Activated CD4-positive, alpha-beta T cell treated with anti-CD3 and anti-CD28 coated beads, Interleukin-2, amount 50 U/mL, for 48 hours (primary cell): ENCODE measurements at places on chromosomes 2 and 18.

DNA sequence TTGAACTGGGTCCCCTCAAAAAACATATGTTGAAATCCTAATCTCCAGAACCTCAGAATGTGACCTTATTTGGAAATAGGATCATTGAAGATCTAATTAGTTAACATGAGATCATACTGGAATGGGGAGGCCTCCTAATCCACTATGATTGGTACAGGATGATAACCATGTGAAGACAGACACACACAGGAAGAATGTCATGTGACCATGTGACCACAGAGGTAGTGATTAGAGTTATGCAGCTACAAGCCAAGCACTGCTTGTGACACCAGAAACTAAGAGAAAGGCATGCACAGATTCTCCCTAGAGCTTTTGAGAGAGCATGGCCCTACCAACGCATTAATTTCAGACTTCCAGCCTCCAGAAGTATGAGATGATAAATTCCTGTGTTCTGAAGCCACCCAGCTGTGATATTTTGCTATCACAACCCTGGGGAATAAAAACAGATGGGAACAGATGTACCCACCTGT lies 47.0 kb upstream of the TGIF1 start:
- no peak for DNase-seq

DNA sequence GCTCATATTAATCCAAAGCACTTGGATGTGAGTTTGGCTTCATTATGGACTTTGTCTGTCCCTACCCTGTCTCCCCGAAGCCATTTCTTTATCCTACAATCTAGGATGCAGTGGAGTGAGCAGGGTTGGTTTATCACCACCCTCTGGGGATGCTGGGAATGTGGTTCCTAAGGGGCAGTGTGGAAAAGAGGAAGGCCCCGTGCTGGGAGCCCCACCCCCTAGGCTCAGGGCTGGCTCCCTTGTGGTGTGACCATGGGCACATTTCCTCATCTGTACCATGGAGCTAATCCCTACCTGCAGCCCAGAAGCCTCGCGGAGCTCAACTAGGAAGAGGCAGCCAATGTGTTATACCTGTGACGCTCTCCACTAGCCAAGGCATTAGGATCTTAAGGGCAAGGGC lies 92.5 kb downstream of the TGOLN2 start:
- DNase-seq, result no peak

DNA sequence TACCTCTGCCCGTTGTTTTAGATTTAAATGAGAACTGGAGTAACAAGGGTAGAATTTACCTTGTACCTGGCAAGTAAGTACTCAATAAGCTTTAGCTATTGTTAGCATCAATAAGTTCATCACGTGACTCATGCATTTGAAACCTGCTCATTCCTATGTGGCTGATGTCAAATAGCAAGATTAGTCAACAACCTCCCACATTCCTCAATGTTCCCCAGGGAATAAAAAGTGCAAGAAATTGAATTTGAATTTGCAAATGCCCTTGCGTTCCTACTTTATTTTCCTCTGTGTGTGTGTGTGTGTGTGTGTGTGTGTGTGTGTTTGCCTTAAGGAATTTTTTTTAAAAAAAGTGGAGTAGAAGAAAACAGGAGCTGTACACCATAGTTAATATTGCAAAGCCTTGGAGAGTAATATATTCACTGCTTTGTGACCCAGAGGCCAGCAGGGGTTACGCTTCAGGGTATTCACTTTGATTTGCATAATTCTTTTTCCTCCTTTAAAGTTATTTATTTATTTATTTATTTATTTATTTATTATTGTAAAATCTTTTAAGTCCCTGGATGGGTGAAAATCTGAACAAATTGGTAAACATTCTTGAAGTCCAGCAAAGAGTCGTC lies 43.9 kb upstream of the DNAH7 start:
- DNase-seq, result no peak

- DNase-seq, result no peak
These were observed 30.9 kb downstream of the HAUS1 start for GRCh38 chr18:46134920-46135675.

DNA sequence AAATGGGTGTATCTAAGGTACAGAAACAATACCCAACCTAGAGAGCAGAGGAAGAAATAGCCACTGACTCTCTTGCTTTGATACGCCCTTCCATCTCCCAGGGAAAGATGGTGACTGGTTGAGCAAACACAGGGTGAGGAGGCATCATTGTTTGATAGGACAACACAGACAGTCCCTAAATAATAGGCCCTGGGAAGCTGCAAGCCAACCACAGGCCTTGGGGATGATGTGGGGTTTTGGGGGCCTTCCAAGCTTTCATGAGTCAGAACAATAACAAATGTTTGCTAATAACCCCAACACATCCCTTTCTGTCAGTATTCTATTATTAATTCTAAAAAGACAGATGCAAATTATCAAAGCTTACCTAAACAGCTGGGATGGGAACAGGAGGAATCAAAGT lies 9.8 kb downstream of the LGALSL start:
- no peak for DNase-seq

DNA sequence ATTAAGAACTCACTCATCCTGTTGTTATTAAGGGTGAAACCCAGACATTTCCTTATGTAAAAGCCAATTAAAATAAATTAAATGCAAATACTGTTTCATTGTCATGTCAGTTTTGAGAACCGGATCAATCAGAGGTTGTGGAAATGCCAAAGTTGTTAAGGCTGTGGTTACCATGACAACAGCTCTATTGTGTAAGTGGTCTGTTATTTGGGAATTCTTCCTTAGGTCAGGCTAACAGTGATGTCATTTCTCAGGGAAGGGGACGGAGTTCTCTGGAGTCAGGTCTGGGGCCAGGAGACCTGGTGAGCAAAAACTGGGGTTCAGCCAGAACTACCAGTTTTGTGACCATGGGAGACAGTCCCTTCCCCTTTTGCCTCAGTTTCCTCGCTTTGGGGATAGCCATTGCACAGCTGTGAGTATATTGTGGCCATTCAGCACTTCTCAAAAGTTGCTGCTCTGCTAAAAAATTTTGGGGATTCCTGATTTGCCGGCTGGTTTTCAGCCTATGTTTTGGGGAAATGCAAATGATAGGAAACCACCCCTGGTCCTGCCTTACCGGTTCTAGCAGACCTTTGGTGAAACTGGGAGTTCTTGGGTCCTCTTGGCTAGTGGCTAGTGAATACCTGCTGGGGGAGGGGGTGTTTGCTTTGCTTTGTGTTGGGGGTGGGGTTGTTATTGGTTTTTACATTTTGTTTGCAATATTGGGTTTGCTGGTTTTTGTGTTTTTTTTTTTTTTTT lies 21.6 kb downstream of the HPCAL1 start:
- no peak for DNase-seq

DNA sequence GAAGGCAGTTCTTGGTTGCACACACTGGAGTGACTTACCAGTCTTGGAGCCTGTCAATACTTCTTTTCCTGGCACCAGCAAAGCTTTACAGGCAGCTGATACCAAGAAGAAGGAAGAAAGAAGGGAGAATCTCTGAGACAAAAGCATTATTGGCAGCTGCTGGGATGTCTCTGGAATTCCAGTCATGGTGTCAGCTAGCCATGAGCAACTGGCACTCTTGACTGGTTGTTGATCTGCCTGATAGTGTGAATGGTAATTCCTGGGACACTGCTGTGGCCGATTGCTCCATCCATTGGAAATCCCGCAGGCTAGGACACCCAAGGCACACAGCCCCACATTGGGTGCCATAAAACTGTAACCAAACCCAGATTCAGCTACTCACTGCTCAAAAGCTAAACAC lies 17.8 kb upstream of the SPAG16 start:
- no peak for DNase-seq

GRCh38 chr2:177285892-177286715 lies 21.6 kb upstream of the NFE2L2 start:
- DNase-seq, result no peak

GRCh38 chr2:32931945-32932709 lies 14.6 kb upstream of the LTBP1 start:
- no peak for DNase-seq

- no peak for DNase-seq
These were observed 20.1 kb downstream of the TANC1 start for GRCh38 chr2:158988501-158988900.

DNA sequence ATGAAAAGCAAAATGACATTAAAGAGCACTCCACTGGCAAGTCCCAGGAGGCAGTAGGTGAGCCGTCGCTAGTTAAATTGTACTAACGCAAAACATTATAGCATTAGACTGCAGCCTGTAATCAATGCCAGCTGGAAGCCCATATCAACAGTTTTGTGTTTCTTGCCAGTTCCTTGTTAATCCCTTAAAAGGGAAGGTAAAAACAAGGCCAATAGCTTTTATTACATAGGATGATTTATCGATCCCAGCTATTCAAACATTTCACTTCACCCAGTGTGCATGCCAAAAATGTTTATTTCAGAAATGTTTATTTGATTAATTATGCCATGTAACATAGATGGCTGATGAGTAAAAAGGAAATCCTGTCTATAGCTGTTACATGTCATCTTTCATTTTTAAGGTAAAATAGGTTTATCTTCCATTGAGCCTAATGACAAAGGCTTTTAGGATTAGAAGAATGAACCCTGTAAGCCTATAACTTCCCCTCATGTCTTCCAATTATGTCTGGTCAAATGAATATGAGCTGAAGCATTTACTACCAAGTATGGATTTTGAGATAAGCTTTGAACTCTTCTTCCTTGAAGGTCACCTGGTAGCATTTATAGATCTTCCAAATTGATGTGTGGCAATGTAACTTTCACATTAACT lies 591.2 kb downstream of the RNF144A start:
- DNase-seq, result no peak

- DNase-seq, result no peak
These were observed 141.7 kb downstream of the OTX1 start for GRCh38 chr2:63192169-63192888.

DNA sequence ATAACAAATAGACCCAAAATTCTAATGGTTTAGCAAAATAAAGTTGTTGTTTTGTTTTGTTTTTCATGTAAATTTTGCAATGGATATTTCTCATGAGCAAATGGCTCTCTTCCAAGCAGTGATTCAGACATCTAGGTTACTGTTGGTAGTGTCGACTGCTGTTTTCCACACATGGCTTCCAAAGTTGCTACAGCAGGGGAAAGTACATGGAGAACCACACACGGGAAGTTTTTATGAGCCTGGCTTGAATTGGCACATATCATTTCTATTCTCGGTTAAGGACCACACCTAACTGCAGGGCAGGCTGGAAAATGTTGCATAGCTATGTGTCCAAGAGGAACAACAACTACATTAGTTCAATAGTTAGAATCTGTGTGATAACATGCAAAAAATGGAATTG lies 262.1 kb downstream of the GALNT13 start:
- no peak for DNase-seq

DNA sequence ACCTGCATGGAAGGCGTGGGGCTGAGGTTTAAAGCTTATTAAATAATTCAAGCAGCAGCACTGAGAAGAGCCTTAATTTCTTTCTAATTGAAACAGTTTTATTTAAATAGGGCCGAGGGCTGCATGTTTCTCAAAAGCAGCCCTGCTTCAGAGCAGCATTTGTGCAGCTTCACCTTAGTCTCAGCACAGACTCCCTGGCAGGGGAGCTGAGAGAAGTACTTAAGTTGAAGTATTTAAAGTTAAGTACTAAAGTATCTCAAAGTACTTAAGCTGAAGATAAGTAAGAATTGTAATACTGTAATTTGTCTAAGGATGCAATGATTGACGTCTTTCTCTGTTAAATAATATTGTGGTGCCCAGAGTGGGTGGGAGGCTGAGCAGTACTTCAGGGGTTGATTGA lies 31.4 kb downstream of the IMPA2 start:
- DNase-seq, result no peak

DNA sequence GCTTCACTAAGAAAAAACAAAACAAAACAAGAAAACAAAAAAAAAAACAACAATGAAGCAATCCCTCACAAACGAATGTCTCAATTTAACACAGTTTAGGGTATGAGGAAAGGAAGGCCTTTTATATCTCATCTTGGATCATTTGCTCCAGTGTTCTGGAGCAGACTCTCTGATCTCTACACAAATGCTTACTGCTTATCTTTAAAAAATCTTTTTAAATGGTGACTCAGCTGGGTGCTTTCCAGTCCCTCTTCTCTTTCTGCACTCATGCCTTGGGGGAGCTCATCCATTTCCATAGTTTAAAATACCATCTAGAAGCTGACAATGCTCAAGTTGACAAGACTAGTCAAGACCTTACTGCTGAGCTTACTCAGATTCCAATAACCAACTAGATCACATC lies 56.2 kb downstream of the ETAA1 start:
- DNase-seq, result no peak

DNA sequence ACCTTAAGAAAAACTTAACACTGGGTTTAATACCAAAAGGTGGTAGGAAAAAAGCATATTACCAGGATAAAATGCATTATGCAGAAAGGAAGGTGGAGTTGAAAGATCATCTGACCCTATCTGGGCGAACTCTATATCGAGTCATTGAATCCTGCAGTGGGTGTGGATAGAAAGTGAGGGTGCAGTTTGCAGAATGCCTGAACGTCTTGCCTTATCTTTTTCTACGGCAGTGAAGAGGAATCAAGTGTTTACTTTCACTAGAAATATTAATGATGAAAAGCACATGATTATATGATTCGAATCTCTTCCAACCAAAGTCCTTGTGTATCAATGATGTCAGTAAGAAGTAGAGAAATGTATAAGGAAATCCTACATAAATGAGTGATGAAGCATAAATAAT lies 4.3 kb upstream of the CAVIN2 start:
- no peak for DNase-seq

DNA sequence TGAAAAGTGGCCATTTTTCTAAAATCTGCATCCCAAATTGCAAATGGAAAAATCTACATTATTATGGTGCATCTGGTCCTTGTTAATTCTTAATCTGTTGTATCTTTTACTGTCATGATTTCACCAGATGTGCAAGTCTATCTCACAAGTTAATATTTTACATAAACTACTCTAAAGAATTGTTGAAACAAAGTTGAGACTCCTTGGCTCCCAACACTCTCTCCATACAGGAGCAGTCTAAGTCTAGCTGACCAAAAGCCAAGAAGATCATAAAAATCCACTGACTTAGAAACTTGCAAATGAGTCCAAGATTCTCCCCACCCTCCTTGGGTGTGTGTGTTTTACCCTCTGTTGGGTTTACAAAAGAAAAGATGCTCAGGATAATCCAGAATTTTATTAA lies 85.1 kb downstream of the NCKAP5 start:
- DNase-seq, result no peak

DNA sequence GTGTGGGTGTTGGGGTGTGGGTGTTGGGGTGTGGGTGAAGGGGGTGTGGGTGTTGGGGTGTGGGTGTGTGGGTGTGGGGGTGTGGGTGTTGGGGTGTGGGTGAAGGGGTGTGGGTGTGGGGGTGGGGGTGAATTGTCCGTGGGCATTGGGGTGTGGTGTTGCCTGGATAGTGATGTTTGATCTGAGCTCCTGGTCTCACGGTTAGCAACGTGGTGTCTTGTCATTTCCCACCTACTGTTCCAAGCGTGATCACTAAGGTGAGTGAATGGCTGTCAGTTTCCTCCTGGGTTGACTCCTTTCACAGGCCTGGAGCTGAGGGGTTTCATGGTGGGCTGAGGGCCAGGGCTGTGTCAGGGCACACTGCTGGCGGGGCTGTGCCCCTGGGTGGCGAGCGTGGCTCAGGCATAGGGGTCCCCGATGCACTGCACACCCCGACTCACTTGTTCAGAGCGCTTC lies 27.2 kb downstream of the RTP5 start:
- no peak for DNase-seq

DNA sequence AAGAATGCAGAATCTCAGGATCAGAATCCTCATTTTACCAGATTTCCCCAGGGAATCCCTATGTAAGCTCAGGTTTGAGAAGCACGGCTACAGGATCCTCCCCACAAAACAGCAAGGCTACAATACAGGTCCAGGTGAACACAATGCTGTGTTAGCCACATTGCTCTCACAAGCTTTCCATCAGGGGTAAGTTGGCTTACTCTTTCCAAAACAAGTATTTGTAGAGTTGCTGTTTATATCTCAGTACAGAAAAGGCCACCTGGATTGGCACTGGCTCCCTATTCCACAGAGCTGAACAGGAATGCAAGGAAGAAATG lies 11.0 kb downstream of the SPRED2 start:
- no peak for DNase-seq
